Muscle of arm (tissue), 14 donors: ENCODE measurements at places on chromosomes 5 and 9.
A peak's percentile ranks its signal among the peaks of the same experiment; 100 is the strongest.

- DNase-seq = no peak
Measured at GRCh38 chr5:17113174-17113958, 104.1 kb upstream of the BASP1 start.

GRCh38 chr9:21465859-21466518, 16.1 kb downstream of the IFNE start:
- peak; percentile 35 for DNase-seq

GRCh38 chr5:16936150-16936988, at the start of gene MYO10:
MYO10 (minus strand) TSS chr5:16936288; CDS start chr5:16935808, 480 bp downstream.
- DNase-seq = peak; percentile 62

DNA sequence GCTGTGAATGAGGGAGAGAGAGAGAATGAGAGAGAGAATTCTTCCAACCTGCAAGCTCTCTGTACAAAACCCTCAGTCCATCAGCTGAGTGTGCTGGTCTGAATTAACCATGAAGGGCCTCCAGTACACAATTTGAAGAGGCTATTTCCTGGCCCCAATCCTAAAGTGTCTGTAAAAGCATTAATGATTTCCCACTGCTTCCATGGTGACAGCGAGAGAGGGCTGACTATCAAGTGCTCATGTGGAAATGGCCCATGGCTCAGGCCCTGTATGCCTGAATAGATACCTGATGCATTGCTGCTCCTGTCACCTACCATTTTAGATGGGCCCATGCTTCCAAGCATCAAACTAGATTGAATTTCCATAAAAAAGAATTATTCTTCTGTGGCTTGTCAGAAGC, 592.4 kb downstream of the KIF4B start:
- DNase-seq = no peak
